Amniotic epithelial cell (primary cell): ENCODE measurements at places on chromosomes 16 and 17.
A peak's percentile ranks its signal among the peaks of the same experiment; 100 is the strongest.

GRCh38 chr17:59607817-59608403 lies 11.8 kb upstream of the CLTC start:
- DNase-seq: no peak

DNA sequence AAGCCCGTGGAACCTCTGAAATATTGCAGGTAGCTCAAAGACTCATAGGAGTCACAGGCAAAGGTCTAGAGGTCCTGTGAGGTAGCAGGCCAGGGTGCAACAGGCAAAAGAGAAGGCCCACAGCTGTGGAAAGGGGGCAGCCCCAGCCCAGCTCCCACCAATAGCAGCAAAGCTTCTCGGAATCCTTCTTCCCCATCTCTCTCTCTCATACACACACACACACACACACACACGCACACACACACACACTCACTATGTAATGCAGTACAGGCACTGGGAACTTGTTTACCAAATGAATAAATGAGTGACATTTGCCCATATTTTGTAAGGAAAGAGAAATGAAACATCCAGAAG lies 16.8 kb upstream of the SUPT4H1 start:
- DNase-seq: no peak

DNA sequence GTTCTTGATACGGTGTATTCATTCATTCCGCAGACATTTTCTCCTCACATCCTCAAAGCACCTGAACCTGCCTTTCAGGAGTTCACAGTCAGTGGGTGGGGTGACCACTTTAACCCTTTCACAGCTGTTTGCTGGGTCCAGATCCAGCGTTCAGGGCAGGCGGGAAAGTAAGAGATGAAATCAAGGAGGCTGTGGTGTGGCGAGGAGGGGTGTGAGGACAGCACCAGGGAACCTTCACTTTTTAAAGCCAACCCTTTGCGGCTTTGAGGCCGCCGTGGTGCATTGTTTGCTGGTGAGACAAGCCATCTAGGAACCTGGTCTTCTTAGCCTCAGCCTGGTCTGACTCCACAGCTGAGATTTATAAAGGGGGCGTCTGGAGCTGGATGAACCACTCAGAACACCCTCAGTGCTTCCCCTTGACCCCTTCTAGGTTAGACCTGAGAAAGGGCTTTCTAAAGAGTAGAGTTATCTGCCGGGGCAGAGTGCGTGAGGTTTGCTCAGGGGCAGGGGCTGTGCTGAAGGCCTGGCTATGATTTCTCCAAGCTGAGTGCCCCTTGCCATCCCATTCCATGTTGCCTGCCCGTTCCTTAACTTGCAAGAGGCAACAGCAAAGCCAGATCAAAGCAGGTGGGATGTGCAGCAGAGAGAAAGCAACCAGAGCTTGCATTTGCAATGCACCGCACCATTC lies 933 bp downstream of the CCR7 start:
- no peak for DNase-seq

GRCh38 chr16:89618109-89618998 lies 4.9 kb downstream of the DPEP1 start:
- DNase-seq: peak; percentile 64

DNA sequence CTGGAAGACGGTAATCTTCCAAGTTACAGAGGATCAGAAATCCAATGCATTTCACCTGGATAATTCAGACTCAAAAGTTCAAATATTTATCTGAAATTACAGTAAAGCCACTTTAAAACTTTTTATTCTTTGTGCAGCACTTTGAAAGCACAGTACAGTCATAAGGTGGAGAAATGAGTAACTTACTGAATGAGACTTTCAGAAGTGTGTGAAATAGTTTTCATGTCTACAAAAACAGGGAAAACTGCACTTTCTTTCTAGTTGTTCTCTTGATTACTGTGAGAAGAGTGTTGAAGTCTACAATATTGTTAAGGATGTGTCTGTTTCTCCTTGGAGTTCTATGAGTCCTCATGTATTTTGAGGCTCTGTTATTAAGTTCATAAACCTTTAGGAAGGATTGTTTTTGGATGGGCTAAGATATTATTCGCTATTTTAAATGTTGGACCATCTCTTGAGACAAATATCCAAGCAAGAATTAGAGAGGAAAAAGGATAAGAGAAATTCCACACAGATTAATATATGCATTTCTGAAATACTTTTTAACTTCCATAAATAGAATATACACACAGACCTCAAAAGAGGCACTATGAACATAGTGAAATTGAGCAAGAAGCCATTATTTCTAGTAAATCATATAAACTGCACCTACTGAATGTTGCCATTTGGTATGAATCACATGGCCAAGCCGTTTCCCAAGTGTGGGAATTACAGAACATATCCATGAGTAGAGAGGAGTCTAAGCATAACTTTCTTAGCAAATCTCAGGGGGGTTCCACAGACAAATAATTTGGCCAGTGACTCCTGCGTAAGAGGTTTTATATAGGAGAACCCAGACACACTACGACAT lies 83.6 kb upstream of the PLEKHM1 start:
- peak; percentile 86 for DNase-seq

GRCh38 chr17:75673487-75673886 lies 6.3 kb downstream of the SAP30BP start:
- DNase-seq: no peak

GRCh38 chr16:56915336-56916119 lies 16.4 kb upstream of the HERPUD1 start:
- DNase-seq: no peak

DNA sequence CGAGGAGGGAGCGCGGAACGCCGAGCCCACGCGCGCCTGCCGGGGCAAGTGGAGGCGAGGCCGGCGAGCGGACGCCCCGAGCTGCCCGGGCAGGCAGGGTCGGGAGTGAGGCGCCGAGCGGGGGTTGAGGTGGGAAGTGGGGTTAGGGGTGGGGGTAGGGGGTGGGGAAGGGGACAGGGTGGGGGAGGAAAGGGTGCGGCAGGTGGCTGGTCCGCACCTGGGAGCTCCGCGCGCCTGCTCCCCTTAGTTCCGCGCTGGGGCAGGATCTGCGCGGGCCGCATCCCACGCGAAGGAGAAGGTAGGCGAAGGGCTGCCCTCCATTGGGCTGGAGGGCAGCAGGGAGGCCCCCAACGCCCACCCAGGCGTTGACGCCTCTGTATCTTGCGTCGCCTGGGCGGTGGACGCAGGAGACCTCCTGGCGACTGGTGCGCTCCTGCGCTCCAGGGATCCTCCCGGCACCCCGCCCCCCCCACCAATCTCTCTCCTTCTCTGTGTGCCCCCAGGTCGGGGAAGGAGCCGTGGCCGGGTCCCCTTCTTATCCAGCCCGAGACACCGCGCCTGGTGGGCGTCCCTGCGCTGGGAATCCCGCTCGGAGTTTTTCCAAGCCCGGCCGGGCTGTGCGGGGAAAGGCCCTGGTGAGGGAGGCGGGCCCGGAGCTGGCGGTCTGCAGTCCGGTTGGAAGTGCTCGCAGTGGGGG lies 51.3 kb upstream of the AMZ2 start:
- no peak for DNase-seq

DNA sequence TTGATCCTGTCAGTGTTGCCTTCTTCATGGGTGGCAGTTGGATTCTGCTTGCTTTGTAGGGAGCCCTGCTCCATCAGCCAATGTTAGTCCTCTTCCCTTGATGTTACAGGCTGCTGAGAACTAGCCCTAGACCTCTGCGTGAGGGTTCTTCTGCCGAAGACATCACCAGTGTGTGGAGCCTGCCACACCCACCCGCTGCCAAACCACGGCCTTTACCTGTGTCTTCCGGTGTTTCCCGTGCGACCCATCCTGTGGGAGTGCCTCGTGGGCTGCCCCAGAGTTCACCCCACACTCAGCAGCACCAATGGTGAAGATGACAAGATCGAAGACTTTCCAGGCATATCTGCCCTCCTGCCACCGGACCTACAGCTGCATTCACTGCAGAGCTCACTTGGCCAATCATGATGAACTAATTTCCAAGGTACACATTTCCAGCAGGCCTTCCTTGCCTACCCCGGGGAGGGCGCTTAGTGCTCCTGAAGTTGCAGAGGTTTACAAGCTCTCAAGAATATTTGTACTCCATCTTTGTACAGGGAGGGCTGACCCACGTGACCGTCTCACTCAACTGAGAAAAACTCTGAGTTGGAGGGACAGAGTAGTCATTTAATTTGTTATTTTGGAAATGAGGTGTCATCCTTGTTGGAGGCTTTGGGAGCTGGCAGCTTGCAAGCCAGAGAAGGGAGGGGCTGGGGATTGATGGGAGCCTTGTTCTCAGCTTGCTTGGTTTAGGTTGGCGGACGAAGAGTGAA lies 21.8 kb downstream of the YPEL2 start:
- DNase-seq: no peak

DNA sequence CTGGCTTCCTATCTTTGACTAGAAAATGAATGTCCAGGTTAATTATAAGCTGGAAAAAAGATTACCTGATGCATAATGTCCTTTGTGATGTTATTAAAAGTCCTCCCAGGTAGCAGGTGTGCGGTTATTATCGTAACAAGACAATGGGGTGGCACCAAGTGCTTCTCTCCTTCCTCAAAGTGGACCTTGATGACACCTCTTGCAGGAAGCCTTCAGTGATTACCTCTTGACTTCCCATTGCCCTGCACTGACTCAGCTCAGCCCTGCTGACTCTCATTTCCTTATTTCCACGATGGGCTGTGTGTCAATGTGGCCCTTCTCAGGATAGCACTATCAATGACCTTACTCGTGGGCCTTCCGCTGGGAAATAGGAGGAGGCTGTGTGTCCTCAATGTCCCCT lies 477.4 kb upstream of the CCL2 start:
- no peak for DNase-seq

GRCh38 chr17:27978689-27979175 lies 63.7 kb upstream of the NLK start:
- DNase-seq: no peak

- DNase-seq: peak; percentile 54
These were observed 98.1 kb downstream of the RGS9 start for GRCh38 chr17:65235284-65235683.

GRCh38 chr17:72206376-72206775 lies 85.6 kb downstream of the SOX9 start:
- no peak for DNase-seq
